ENCODE measurements at places on chromosomes 1 and 21.

- DNase-seq, result no peak
Observed at GRCh38 chr1:85319931-85320330, 43.5 kb upstream of the BCL10 start.

GRCh38 chr1:41576206-41576605 is 91.7 kb upstream of the EDN2 start:
- no peak for DNase-seq

- no peak for DNase-seq
Observed at GRCh38 chr1:47631411-47631995, 193.7 kb downstream of the FOXD2 start.

- DNase-seq, result no peak
Observed at GRCh38 chr21:33971492-33972013, 55.9 kb upstream of the ATP5PO start.

DNA sequence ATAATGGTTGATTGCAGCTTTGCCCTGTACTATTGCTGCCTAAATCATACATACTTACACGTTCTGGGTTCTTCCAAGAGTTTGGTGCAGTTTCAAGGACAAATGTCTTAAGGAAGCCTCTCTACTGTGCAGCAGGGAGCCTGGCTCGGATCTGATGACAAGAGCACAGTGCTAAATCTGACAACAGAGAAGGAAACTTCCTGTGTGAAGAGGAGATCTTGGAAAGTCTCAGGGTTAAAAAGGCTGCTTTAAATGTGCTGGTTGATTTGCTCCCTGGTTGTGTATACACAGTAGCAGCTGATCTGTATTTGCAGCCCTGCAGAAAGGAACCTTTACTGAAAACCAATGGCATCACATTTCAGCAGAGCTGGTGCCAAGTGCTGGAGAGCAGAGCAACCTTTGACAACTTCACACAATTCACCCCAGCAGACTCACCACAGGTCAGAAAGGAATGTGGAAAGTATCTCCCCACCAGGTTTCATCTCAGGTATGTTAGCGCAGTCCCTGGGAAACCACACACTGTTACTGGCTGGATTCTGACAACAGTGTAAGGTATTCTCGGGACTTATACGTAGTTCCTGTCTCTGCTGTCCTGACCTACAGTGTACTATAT is 355.0 kb upstream of the ESRRG start:
- DNase-seq, result no peak

DNA sequence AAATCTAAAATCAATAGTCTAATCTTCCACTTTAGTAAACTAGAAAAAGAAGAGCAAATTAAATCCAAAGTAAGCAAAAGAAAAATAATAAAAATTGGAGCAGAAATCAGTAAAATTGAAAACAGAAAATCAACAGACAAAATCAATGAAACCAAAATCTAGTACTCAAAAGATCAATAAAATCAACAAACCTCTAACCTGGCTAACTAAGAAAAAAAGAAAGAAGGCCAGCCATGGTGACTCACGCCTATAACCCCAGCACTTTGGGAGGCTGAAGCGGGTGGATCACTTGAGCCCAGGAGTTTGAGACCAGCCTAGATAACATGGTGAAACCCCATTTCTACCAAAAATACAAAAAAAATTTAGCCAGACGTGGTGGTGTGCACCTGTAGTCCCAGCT is 22.8 kb downstream of the PDIK1L start:
- no peak for DNase-seq

GRCh38 chr1:159535907-159536306 is at the start of gene OR10J5:
Gene OR10J5 (minus strand): TSS chr1:159536007. CDS start chr1:159536007, 0 bp downstream.
- no peak for DNase-seq

DNA sequence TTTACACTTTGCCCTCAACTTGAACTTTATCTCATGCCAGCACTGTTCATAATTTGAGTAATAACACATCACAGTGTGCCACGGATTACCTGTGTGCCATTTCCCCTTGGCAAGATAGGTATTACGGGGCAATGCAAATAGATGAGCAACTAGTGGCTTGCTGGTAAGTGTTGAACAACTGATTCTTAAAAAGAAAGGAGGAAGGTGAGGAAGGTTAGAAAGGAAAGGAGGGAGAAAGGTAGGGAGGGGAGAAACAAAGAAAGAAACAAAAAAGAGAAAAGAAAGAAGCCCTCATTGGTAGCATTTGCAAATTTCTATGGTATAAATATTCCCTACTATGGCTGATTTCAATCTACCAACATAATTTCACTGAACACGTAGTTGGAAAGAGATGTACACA is 118.2 kb upstream of the OLIG2 start:
- no peak for DNase-seq

- no peak for DNase-seq
Observed at GRCh38 chr1:89673251-89673650, 40.3 kb downstream of the LRRC8C start.

DNA sequence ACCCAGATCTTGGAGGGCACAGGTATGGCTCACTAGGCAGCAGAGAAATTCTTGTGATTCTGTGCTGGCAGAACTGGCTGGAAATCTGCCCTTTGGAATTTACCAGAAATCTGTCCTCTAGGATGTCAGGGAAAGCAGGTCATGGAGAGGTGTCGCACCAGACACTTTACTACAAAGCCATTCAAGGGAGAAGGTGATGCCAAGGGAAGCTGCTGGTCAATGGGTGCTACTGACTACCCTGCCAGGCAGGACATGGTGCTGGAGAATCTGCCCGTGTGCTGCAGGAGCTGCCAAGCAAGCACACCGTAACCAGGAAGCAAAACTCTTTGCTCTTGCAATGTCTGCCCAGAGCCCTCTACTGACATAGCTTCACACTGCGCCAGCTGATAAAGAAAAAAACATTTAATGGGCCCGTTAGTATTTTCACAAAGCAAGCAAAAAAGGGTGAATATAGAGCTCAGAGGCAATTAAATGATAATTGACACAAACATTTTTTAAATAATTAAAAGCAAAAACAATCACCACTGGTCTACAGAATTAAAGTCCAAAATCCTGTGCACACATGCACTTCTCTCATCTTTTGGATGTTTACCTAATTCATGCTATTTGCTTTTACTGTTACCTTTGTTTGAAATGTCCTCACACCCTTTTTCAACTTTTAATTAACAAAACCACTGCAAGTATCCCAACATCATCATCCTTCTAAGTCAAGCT is 7.2 kb upstream of the FBXO28 start:
- peak; percentile 14 for DNase-seq

- no peak for DNase-seq
Observed at GRCh38 chr21:35231090-35231489, 182.0 kb upstream of the RUNX1 start.

- DNase-seq, result peak; percentile 34
Observed at GRCh38 chr1:167488786-167489185, 29.5 kb downstream of the CD247 start.

DNA sequence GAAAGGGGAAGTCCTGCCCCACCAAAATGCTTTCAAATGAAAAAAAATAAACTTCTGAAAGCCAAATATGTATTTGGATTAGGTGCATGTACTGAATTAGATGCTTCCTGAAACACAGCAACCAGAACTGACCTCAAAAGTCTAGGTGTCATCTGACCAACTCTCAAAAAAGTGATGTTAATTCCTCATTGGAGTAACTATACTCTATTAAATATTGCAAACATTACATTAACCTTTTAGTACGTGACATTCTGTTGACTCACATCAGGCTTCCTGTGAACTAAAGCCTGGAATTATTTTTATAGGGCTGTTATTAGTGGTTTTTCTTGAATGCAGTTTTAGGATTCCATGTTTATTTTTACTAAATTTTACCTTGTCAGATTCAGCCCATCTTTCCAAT is 73.5 kb downstream of the ASTN1 start:
- DNase-seq, result no peak

DNA sequence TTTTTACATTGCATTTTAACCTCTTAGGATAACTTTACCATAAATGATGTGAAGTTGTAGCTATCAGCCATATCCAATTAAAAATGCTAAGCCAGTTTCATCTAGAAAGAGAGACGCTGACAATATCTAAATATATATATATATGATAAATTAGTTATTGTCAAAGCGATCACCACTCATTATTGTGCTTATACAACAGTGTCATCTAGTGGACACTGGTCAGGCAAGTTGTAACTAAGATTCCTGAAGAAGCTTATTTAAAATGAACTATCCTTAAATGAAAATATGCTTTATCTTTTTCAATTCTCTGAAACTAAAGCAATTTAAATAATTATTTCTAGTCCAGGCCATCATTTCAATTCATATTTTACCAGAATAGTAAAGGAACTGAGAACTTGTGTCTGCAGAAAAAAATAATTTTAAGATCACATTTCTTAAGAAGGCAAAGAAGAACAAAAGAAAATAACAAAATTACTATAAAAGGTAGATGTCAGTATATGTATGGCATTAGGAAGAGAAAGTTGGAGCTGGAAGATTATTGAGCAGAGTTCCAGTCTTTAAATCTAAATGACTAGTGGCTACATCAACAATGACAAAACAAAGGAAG is 193.3 kb upstream of the SNX7 start:
- DNase-seq, result peak; percentile 18

DNA sequence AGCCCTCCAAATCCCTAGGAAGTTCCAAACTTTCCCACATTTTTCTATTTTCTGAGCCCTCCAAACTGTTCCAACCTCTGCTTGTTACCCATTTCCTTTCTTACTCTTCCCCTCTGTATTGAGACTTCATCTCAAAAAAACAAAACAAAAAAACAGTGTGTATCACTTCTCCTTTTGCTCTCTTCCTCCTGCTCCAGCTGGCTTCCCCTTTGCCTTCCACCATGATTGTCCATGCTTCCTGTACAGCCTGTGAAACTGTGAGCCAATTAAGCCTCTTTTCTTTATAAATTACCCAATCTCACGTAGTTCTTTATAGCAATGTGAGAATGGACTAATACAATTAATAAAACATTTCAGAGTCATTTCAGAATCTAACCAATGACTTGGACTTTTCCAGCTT is 69.6 kb upstream of the KRTAP19-8 start:
- no peak for DNase-seq

DNA sequence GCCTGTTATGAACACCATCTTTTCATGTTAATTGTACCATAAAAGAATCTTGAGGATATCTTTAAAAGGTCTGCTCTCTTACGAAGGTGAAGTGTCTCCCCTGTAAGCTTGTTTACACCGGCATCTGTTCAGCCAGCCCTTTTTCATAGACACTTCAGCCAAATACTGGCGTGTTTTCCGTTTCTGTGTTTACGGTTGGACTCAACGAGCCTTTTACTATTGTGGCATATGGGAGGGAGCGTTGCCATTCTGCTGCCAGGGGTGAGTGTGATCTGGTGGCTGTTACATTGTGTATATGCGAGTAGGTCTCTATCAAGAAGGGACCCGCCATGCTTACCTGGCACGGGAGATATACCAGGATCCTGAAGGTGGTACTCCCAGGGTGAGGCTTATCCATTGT is 433.8 kb downstream of the CAMTA1 start:
- DNase-seq, result peak; percentile 98

DNA sequence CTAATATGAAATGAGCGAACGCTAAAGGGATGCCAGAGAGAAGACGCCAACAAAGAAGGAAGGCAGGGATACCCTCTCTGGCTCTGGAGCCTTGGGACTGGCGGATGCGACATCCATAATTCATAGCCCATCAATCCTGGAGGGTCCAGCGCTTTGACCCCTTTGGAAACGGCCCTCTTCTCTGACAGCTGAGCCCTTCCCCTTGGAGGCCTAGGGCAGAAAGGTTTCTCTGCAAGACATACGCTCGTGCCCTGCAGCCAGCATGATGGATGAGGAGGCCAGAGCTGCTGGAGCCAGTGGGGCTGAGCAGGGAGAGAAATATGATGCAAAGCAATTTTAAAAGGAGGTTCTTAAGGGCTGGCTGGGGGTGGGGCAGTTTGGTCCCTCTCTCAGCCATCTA is 22.2 kb downstream of the OPTC start:
- DNase-seq, result no peak
